Lung (tissue), 17 donors: ENCODE measurements at places on chromosomes 5 and 9.

GRCh38 chr5:100889896-100890295 is 13.2 kb downstream of the ST8SIA4 start:
- DNase-seq, result peak; percentile 70

DNA sequence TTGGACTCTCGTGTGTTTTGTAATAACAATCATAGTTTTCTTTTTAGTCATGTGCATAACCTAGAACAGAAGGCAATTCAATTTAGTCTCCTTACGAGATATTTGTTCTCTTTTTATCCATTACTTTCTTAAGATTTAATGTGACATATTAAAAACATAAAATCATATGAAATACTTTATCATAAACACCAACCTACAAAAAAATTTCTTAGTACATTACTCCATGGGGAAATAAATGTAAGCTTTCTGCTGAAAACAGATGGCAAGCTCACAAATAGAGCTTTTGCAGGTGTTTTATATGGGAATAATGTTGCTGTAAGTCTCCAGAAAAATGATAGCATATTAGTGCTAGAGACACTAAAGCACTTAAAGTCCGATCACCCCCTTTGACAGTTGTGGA is 1035.2 kb upstream of the ARRDC3 start:
- no peak for DNase-seq

GRCh38 chr9:130095872-130096271 is 42.2 kb downstream of the GPR107 start:
- DNase-seq, result no peak

- no peak for DNase-seq
These were observed 115.4 kb downstream of the RGS3 start for GRCh38 chr9:113578882-113579282.

GRCh38 chr5:135025730-135026644 is 8.0 kb downstream of the PITX1 start:
- no peak for DNase-seq

- no peak for DNase-seq
These were observed 213.4 kb downstream of the PTTG1 start for GRCh38 chr5:160635046-160635445.

DNA sequence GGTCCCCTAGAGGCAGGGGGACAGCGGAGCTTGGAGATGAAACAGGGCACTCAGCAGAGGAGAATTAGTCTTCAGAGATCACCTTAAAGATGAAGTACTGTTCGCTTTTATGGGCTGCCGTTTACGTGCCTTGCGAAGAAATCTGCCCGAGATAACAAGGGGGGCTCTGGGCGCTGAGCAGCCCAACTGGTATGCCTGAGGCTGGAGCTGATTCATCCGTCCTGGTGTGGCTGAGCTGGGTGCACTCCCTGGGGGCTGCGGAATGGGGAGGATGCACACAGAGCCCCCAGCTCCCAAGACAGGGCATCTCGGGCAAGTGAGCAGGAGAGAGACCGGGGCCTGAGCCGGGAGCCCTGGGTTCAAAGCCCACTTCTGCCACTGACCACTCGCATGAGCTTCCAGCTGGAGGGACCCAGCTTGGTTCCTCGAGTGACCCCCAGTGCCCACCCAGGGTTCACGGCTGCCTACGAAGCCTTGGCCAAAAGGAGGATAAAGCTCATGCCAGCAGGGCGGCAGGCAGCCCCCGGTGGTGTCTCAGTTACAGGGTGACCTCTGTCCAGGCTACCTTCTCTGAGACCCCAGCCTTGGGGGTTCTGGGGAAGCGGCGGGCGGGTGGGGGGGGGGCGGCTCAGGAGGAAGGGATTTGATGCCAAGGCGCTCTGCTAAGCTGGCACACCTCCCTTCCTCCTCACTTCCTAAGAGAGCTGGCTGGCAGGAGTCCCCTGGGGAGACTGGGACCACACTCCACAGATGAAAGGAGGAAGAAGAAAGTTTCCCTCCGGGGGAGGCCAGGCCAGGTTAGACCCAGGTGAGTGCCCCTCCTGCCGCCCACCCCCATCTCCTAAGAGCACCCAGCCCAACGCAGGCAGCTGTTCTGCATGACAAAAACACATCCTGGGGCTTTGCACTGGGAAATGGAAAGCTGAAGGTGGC is 5.7 kb downstream of the FIBCD1 start:
- DNase-seq, result peak; percentile 66
